ENCODE measurements at places on chromosomes 5 and 9.

GRCh38 chr5:179768326-179769085 is 25.3 kb upstream of the LTC4S start:
- DNase-seq = no peak

DNA sequence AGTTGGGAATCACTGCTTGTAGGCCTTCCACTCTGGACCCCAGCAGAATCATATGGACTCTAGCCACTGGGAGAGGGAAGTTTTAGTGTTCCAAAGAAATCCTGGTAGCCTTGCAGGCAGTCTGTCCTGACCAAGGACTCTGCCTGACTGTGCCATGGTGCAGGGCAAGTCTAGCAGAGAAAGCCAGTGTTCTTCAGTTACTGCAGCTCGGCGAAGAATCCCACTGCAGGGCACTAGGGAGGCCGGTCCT is 20.3 kb upstream of the MATR3 start:
- DNase-seq = no peak

- DNase-seq = no peak
These were observed 107.5 kb downstream of the CDH18 start for GRCh38 chr5:19880458-19880857.

DNA sequence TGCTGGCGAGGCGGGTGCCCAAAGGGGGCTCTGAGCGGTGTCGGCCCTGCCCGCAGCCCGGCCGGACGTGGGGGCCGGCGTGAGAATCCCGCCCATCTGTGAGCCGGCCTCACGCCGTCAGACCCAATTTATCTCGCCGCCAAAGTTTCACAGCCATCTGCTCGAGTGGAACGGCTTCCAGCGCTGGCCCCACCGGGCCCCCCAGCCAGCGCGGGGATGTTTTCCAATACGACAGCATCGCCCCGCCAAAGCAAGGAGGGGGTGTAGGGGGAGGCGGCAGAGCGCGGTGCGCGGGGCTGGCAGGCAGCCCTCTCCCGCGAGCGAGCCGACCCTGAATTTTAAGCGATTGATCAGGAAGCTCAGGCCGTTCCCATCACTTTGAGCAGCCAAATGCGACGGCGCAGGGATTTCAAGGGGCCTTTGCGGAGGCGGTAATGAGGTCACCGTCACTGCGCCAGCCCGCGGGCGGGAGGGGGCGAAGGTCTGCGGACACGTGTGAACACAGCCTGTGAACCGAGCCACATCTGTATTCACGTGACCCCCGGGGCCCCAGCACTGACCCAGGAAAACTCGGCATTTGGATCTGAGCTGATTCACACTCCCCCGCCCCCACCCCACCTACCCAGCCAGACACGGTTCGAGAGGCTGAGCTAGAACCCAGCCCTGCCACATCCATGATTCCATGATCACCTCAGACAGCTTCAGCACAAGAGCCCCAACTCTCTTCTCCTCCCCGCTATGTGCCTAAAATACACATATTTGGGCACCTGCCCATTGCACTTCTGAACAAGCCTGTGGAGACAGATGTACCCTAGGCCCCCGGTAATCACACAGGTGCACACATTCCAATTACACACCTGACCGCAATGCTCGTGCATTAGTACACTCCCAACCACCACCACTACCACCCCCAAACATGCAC is 47.8 kb upstream of the PSD2 start:
- peak; percentile 34 for DNase-seq

DNA sequence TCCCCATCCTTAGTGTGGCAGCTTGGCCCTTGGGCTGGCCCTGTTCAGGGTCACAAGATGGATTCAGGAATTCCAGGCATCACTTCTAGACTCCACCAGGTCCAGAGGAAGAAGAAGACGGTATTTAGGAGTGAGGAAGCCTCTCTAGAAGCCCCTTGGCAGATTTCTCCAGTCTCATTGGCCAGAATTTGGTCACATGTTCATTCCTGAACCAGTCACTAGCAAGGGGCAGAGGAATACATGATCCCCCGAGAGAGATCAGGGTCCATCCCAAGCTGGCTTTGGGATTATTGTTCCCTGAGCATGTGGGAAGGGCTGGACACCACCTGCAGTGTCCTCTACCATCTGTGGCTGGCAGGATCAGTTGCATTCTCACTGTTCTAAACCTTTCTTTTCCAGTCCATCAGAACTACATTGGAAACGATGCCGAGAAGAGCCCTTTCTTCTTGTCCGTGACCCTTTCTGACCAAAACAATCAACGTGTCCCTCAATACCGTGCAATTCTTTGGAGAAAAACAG is 48.5 kb downstream of the GARNL3 start:
- no peak for DNase-seq

DNA sequence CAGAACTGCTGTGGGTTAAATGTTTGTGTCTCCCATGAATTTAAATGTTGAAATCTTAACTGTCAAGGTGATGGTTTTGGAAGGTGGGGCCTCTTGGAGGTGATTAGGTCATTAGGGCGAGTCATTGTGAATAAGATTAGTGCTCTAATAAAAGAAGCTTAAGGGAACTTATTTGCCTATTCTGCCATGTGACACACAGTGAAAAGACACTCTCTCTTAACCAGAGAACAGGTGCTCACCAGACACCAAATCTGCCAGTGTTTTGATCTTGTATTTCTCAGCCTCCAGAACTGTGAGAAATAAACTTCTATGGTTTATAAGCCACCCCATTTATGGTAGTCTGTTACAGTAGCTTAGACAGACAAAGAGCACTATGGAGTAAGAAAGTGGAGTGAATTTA is 117.9 kb upstream of the SV2C start:
- DNase-seq = no peak

DNA sequence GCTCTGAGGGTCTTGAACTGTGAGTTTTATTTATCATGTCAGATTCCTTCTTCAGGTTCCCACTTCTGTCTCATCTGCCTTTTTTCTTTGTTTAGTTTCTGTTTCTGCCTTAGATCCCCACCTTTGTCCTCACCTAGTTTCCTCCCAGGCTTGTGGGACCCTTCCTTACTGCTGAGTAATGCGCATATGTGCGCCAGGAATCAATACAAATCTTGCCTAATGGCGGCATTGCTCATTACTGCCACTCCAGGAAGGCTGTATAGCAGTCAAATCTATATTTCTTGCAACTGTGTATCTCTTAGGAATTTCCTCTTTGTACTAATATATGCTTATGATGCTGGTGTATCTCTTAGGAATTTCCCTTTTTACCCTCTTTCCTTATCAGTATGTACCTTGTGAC is 465.4 kb downstream of the DMRT2 start:
- DNase-seq = no peak

DNA sequence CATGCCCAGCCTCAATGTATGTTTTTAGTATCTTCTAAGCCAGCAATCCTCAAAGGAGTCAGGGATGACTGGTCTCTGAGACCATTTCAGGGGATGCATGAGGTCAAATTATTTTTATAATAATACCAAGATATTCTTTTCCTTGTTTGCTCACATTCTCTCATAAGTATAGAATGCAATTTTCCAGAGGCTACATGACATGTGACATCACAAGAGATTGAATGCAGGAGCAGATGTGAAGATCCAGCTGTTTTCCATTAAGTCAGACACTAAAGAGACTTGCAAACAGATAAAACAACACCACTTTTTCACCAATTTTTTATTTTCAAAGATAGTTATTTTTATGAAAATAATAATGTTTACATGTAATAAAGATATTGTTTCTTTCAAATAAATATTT is 22.0 kb upstream of the FREM1 start:
- DNase-seq = no peak

GRCh38 chr5:108081707-108082106 is 300.2 kb downstream of the FBXL17 start:
- no peak for DNase-seq

DNA sequence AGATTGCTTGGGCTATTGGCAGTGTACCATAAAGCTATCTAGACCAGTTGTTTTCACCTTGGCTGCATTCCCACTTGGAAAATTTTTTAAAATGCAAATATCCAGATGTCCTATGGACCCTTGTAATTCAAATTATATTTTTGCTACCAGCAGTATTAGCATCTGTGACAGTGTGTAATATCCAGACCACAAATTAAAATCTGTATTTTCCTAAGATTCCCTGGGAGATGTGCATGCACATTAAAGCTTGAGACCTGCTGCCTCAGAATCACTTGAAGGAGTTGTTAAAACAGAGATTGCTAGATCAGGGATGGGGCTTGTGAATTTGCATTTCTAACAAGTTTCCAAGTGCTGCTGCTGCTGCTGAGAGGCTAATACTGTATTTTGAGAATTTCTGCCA is 381.2 kb upstream of the PDE4D start:
- no peak for DNase-seq

DNA sequence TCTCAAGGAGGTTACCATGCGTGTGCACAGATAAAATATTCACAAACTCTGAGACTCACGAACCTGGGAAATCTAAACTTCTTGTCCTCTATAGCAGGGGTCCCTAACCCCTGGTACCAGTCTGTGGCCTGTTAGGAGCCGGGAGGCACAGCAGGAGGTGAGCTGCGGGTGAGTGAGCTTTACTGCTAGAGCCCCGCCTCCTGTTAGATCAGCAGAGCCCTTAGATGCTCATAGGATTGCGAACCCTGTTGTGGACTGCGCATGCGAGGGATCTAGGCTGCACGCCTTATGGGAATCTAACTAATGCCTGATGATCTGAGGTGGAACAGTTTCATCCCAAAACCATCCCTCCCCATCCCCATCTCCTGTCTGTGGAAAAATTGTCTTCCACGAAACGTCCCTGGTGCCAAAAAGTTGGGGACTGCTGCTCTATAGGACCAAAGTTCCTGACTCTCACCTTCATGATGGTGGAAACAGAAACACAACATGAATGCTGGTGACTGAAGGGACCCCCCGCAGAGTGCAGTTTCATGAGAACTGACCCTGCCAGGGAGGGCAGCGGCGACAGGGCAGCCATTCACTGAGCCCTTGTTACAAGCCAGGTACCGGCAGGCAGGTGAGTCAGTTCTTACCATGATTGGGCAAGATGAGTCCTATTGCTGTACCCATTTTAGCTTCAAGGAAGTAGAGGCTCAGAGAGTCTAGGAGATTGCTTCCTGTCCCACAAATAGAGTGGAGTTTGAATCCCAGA is 181.9 kb downstream of the RGS3 start:
- no peak for DNase-seq
